ENCODE measurements at places on chromosomes 2 and 18.

DNA sequence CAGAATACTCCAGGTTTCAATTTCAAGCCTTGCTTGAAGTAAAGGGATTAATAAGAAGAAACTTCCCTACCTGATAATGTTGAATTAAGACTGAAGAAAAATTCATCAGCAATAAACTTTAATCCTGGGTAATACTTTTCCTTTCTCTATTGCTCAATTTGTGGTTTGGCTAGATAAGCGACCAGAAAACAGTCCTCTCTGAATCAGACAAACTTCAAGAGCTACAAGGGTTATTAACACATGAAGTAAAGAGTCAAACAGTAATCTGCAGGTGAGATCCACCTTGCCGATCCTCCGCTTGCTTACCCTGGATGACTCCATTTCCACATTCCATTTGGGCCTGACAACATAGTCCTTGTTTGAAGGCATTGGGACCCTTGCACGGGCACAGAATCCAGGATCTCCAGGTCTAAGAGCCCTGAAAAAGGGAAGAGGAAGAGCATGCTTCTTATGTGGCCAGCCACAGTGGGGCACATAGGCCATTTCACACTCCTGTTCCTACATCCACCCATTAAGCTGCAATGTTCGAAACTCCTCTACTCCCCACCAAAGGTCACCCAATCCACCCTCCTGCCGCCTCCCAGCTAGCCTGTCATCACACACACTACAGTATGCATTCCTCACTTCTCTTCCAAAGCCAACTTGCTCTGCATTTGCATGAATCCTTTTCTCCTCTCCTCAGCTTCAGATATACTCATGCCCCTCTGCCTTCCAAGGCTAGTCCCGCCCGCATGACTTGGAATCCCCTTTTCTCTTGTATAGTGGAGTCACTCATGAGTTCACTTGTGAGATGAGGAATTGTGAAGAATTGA is 39.8 kb downstream of the IWS1 start:
- DNase-seq = no peak

DNA sequence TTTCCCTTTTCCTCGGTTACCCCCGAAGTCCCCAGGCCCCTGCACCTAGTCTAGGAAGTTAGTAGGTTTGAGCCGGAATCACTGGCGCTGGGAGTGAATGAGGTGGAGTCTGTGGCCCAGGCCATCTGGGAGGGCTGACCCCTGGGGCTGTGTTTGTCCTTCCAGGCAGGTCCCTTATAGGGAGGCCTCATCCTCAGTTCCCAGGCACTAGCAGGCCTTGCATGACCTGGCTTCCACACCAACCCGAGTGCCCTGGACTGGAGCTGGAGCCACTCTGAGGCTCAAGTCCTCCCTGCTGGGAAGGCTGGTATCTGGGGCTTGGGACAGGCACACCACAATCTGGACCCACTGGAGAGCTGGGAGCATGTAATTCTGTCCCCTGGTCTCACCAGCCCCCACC is 111.0 kb downstream of the DYSF start:
- no peak for DNase-seq

DNA sequence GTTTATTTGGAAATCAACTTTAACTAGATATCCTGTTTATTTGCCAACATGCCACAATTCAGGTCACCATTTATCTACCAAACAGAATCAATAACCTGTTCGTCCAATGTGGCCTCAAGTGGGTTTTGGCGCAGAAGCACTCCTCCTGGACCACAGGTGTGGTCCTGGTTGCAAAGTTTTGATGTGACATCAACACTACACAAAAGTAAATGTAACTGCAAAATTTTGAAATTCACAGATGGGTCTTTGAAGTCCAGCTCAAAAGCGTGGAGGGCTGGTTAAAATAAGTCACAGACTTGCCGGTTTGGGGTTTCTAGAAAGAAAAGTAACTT is 474 bp upstream of the GCA start:
- DNase-seq = no peak

DNA sequence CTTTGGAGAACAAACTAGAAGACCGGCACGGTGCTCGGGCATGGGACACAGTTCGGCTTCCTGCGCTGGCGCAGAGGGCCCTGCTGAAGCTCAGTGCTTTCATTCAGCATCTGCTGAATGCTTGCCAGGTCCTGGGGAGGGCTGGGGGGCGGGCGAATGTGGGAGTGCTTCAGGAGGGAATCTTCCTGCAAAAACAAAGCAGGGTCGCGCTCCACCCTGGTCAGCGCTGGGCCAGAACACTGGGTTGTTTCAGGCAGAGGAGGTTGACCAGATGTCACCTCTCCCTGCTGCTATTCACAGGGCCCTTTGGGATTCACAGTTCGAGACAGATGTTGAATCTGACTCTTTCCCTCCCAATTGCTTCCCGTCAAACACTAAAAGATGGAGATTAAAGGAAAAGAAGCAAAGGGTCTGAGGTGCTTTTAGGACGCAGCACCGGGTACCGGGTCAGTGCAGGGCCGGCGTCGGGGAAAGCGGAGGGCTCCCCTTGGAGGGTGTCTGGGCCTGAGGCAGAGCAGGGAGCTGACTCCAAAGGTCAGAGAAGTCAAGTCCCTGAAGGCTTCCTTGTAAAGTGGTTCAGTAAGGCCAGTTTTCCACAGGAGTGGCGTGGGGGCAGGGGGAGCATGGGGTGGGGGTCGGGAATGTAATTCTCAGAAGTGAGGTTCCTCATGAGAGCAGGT is 82.1 kb upstream of the PXDN start:
- no peak for DNase-seq

GRCh38 chr2:199480966-199481365 is 23.2 kb upstream of the SATB2 start:
- no peak for DNase-seq

GRCh38 chr2:224956706-224957105 is 85.6 kb downstream of the DOCK10 start:
- DNase-seq = no peak

DNA sequence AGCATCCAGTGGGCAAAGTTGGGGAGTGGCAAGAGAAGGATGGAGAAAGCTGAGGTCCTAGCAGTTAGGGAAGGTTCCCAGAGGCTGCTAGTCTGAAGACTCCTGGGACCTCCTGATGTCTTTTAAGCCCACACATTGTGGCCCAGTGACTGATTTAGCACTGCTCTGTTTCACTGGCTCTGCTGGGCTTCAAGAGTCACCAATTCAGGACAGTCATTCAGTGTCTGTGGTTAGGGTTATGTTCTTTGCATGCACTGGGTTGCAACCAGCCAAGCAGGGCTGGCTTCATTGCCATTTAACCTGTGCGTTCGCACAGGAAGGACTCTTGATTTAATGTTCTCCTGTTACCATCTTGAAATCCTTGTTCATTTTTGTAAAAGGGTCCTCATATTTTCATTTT is 199.2 kb downstream of the ICOS start:
- DNase-seq = no peak

- DNase-seq = no peak
These were observed 735.0 kb upstream of the POU3F3 start for GRCh38 chr2:104118889-104119288.

GRCh38 chr2:145650226-145650625 is 1130.3 kb upstream of the ZEB2 start:
- DNase-seq = no peak

GRCh38 chr18:69000366-69000765 is 202.5 kb downstream of the CCDC102B start:
- no peak for DNase-seq

DNA sequence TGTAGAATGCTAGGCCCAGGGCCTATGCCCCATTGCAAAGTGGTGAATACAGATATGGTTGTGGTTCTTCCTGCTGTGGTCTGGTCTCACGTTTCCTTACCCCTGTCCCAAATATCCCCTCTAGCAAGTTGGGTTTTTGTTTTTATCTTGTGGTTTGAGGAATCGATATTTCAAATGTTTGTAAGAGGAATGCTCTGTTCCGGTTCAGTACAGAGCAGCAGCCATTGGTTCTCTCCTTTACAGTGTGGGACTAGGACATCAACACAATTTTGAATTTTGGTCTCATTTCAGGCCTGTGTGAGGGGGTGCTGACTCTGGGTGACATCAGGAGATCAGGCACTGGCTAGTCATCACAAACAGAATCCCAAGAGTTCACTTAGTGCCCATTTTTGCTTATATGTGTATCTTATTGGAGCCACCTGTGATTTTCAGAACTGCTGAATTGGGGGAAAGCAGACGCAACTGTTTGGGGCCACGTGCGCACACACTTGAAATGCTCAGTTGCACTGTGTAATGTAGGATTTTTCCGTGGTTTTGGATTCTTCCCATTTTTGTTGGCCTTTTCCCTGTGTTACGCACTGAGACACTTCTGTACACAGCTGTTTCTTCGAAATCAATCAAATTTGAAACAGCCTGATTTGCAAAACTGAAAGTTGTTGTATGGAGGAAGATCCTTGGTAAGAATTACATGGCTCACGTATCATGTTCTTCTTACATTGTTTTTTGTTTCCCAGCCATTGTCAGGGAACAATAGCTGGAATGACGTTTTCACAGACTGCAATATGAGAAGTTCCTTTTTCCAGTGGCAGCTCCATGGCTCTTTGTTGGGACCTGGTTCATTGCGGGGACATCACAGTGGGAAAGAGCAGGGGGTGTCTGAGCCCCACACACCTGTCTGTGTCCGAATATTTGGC is 8.6 kb downstream of the SH3BP4 start:
- no peak for DNase-seq

Measured in NCI-H2227 treated with DMSO at 0.1 percent for 48 hours (cell line).